CD8-positive, alpha-beta memory T cell (primary cell): ENCODE measurements at places on chromosomes 2 and 18.
A peak's percentile ranks its signal among the peaks of the same experiment; 100 is the strongest.

GRCh38 chr2:49796266-49796665 is 642.0 kb upstream of the FSHR start:
- H3K27me3 ChIP-seq, result no peaks in the 10 kb centered on the region
- no peaks in the 10 kb centered on the region for H3K36me3 ChIP-seq

GRCh38 chr2:203861197-203861596 is 6.4 kb upstream of the CTLA4 start:
- no peaks in the 10 kb centered on the region for H3K36me3 ChIP-seq
- DNase-seq, result no peak
- H3K27me3 ChIP-seq, result no peaks in the 10 kb centered on the region
- peaks cover 10% of the 10 kb centered on the region for H3K4me1 ChIP-seq
- H3K27ac ChIP-seq, result no peak overlapping the region

DNA sequence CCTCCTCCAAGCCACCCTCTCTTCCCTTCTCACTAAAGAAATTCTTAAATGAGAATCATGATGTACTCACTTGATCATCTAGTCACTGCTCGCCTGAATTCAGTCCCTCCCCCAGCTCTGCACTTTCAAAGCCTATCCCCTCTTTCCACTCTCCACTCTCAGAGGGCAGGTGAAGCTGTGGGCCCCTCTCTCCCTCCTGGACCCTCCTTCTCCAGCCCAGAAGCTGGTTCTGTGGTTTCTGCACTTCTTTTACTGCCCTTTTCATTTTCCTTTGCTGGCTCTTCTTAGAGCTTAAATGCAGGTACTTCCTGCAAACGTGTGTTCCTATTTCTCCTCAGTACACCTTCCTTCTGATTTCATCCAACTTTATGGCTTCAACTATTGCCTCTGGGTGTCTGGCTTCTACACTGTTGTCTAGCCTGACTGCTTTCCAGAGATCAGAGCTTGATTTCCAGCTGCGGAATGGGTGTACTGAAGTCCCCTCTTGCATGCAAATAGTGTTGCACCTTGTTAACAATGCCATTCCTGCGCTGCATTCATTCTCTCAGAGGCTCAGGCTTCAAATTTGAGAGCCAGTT is 15.3 kb upstream of the TXNDC2 start:
- H3K4me3 ChIP-seq, result no peak overlapping the region
- H3K27me3 ChIP-seq, result no peaks in the 10 kb centered on the region
- no peak for DNase-seq
- H3K27ac ChIP-seq, result peak overlapping the region; percentile 75
- no peaks in the 10 kb centered on the region for H3K36me3 ChIP-seq

- no peak for DNase-seq
- H3K4me1 ChIP-seq, result no peaks in the 10 kb centered on the region
- no peak overlapping the region for H3K4me3 ChIP-seq
- H3K27me3 ChIP-seq, result no peaks in the 10 kb centered on the region
- no peaks in the 10 kb centered on the region for H3K36me3 ChIP-seq
Measured at GRCh38 chr2:28163028-28163427, 229.6 kb upstream of the FOSL2 start.

- H3K4me3 ChIP-seq, result no peak overlapping the region
- H3K27me3 ChIP-seq, result no peaks in the 10 kb centered on the region
- H3K36me3 ChIP-seq, result no peaks in the 10 kb centered on the region
- peaks cover 50% of the 10 kb centered on the region for H3K4me1 ChIP-seq
- H3K27ac ChIP-seq, result no peak overlapping the region
Measured at GRCh38 chr2:233242231-233242927, 9.1 kb upstream of the ATG16L1 start.

GRCh38 chr2:126828051-126828450 is 70.6 kb upstream of the TEX51 start:
- DNase-seq, result no peak
- H3K36me3 ChIP-seq, result no peaks in the 10 kb centered on the region
- H3K4me1 ChIP-seq, result no peaks in the 10 kb centered on the region
- H3K27me3 ChIP-seq, result no peaks in the 10 kb centered on the region
- no peak overlapping the region for H3K4me3 ChIP-seq
- no peak overlapping the region for H3K27ac ChIP-seq
